ENCODE measurements at places on chromosomes 2 and 18.

GRCh38 chr2:10415048-10415447, 33.1 kb downstream of the ODC1 start:
- DNase-seq: no peak

DNA sequence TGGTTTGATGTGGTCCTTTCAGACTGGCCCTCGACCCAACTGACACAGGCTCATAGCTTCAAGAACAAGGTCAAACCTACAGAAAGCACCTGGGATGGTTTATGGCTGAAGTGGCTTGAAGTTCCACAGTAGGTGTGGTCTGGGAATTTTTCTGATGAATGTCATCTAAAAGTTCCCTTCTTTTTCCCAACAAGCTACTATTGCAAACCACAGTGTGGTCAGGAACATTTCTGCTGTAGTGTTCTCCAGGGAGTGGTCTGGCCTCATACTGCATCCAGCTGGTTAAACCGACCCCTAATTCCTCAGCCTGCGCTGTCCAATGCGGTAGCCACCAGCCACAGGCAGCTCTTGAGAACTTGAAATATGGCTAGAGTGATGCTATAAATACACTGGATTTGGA, 92.7 kb downstream of the FAM124B start:
- no peak for DNase-seq

DNA sequence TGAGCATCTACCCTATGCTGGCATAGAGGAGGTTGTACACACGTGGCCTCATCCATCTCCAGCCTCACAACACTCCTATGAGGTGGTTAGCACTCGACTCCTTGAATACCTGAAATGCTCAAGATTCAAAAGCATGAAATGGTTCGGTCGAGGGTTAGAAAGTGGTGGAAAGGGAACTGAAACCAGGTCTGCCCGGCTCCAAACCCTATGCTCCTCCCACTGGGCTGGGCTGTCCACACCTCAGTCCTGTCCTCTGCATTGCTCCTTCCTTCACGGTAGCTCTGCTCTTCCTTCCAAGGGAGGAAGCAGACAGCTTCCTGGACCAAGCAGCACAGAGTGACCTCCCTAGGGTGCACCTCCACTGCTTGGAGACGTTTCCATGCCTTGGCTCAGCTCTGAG, 565.2 kb upstream of the ID2 start:
- no peak for DNase-seq

GRCh38 chr2:39141334-39142271, 20.8 kb upstream of the SOS1 start:
- no peak for DNase-seq

GRCh38 chr2:232652505-232652851, 19.1 kb downstream of the EFHD1 start:
- no peak for DNase-seq

- DNase-seq: no peak
Measured at GRCh38 chr2:197673106-197673505, 2.3 kb downstream of the RFTN2 start.

- peak; percentile 28 for DNase-seq
Measured at GRCh38 chr18:34592961-34593382, 117.1 kb upstream of the DTNA start.

GRCh38 chr18:35780937-35781336, 191.5 kb upstream of the RMP24 start:
- no peak for DNase-seq

DNA sequence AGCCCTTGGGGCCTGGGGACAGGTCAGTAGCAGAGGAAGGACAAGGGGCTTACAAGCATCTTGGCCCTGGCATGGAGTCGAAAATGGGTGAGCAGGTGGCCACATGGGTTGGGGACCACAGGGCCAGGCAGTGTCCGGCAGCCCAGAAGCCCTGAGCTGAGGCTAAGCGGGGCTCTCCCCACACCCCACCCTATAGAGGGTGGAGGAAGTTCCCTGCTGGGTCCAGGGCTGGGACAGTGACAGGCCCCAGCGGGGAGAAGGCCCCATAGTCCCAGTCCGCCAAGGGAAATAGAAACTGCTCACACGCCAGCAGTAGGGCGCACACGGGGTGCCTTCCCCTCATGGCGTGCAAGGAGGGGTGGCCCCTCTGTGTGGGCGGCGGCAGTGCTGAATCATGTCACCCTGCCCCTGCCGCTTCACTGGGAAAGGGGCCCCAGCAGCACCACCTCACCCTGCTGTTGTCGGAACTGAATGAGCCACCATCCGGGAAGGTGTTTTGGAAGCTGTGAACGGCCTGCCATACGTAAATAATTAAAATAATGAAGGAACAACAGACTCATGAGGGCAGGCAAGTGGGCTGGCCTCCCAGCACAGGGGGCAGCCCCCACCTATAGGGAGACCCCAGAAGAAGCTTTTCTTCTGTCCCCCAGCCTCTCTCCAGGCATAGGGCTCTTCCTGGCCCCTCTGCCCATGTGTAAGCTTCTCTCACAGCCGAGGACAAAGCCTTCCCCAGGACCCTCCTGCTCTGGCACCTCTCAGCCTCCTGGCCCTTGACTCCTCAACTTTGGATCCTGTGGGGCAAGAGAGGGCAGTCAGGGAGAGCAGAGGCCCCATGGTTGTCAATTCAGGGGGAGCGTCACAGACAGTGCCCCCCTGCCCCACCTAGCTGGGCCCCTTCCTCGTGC, 12.7 kb upstream of the DUSP2 start:
- DNase-seq: no peak

- DNase-seq: peak; percentile 44
Measured at GRCh38 chr2:121530212-121530705, 421 bp upstream of the RNU4ATAC start.

- DNase-seq: no peak
Measured at GRCh38 chr2:142037744-142038143, 93.1 kb downstream of the LRP1B start.

DNA sequence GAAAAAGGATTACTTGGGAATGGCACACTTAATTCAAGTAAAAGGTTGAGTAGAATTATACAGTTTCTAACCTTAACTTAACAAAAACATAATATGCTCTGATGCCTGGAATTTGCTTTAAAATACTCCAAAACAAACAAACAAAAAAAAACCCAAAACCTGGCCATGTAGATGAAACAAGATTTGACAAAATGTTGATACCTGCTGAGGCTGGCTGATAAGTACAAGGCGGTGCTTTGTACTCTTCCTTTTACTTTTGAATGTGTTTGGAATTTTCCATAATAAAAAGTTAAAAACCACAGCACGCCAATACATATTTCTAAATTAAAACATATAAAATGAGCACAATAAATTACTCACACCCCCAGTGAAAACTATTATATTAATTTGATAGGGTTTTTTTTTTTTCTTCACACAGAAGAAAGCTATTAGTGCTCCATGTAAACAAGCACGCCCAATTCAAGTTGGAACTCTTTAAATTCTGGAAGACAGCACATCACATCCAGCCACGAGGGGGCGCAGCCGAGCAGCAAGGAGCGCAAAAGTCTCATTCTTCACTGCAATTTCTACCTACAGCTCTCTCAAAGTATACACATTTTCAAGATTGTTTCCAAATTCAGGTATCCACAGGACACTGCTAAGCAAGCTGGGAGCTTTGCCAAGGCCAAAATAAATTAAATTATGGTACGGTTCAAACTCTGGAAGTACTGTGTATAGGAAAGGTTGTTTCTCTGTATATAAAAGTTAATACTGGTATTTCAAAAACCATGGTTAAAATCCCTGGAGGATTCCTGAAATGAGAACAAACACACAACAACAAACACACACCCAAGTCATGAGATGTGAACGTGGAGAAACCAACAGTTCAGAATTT, 7.5 kb downstream of the SERTAD2 start:
- DNase-seq: peak; percentile 99

- DNase-seq: no peak
Measured at GRCh38 chr18:64678048-64678447, 529.2 kb upstream of the LINC00305 start.

GRCh38 chr2:229712136-229712535, 2.2 kb downstream of the DNER start:
- DNase-seq: no peak

GRCh38 chr2:11684894-11685460, 15.0 kb upstream of the NTSR2 start:
- DNase-seq: no peak

All from omental fat pad (tissue), 4 donors.